ENCODE measurements at places on chromosomes 6 and 20.

DNA sequence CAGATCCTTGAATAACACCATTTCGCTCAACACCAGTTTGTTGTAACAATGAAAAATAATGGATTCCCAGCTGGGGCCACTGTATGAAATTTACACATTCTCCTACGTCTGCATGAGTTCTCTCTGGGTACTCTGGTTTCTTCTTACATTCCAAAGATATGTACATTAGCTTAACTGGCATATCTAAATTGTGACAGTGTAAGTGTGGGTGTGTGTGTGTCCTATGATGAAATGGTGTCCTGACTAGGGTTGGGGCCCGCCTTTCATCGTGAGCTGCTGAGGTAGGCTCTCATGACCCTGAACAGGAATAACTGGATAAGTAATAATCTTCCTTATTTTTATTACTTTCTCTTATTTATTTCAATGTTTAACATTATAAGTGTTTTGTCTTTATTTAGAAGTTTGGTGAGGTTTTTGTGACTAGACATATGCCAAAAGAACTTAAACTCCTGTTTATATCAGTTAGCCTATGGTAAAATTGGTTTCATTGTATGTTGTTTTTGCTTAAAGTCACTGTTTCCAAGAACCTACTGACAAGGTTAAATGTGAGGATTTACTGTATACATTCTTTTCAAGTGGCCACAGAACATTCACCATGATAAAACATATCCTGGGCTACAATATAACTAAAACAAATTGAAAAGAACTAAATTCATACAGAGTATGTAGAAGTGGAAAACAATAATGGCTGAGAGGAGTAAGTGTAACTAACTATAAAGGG, 42.4 kb downstream of the RBL1 start:
- no peak for DNase-seq

GRCh38 chr6:19906171-19906570, 69.0 kb downstream of the ID4 start:
- no peak for DNase-seq

DNA sequence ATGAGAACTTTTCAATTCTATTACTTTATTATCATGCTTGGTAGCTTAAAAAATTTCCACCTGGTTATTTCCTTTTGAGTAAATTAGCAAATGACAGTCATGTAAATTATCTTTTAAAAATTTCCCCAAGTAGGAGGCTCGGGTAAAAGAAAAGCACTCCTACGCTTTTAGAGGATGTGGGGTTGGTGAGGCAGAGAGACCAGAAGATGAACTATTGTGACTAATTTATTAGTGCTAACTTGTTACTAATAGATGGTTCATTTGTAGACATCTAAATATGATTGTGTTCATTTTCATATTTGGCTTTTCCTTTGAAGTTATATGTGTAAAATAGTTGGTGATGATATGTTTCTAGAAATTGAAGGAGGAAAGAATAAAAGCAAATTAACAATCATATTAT, 27.0 kb downstream of the ZNF292 start:
- DNase-seq: no peak

- no peak for DNase-seq
Observed at GRCh38 chr20:47365023-47365764, 8.7 kb upstream of the ZMYND8 start.

- no peak for DNase-seq
Observed at GRCh38 chr6:40854592-40854991, 184.4 kb downstream of the UNC5CL start.

GRCh38 chr6:133590814-133591213, 298.1 kb upstream of the TCF21 start:
- DNase-seq: no peak

DNA sequence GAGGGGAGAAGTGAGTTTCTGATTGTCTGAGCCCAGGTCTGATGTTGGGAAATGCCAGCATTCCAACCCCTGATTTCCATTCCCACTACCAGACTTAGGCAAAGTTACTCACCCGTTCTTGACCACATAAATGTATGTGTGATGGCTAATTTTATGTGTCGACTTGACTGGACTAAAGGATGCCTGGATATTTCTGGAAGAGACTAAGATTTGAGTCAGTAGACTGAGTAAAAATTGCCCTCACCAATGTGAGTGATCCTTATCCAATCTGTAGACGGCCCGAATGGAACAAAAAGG, 95.8 kb upstream of the TAB2 start:
- no peak for DNase-seq

- no peak for DNase-seq
Observed at GRCh38 chr6:44664716-44665115, 277.2 kb downstream of the CDC5L start.

GRCh38 chr6:144279484-144280150, 5.5 kb upstream of the UTRN start:
- DNase-seq: no peak

GRCh38 chr6:149483334-149483725, 1.5 kb downstream of the ZC3H12D start:
- no peak for DNase-seq

- no peak for DNase-seq
Observed at GRCh38 chr6:103522045-103522444, 1337.7 kb downstream of the HACE1 start.

DNA sequence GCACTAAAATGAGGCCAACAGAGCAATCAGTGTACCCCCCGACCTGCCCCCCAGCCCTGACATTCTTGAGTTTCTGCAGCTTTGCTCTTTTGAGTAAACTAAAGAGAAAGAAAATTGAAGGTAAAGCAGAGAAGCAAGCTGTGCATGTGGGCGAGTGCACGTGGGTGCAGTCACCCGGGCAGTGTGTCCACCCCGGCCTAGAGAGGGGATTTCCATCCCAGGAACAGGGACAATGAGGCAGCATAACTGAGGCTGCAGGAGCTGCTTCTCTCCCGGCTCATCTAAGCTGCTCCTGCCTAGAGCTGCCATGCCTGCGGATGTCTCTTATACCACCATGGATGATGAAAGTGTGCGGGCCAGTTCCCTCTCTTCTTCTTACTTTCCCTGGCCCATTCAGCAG, 16.8 kb downstream of the CASS4 start:
- no peak for DNase-seq

- DNase-seq: no peak
Observed at GRCh38 chr20:52859156-52859876, 112.8 kb upstream of the TSHZ2 start.

DNA sequence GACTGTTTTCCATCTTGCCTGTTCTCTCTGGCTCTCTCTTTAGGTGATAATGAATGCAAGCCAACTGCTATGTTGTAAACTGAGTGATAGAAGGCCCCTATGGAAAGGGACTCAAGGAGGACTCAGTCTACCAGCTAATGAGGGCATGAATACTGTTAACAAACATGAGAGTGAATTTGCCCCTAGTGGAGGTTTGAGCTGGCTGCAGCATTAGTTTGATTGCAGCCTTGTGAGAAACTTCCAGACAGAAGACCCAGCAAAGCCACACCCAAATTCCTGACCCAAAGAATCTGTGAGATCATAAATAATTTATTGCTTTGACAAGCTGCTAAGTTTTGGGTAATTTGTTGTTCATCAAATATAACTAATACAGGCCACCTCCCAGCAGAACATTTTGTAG, 50.0 kb upstream of the PLCB1 start:
- DNase-seq: no peak

GRCh38 chr6:13624871-13625288, 9.7 kb downstream of the NOL7 start:
- no peak for DNase-seq

- no peak for DNase-seq
Observed at GRCh38 chr6:135606392-135606791, 108.9 kb upstream of the AHI1 start.

GRCh38 chr6:12060780-12061609, 48.9 kb downstream of the HIVEP1 start:
- DNase-seq: peak; percentile 80

DNA sequence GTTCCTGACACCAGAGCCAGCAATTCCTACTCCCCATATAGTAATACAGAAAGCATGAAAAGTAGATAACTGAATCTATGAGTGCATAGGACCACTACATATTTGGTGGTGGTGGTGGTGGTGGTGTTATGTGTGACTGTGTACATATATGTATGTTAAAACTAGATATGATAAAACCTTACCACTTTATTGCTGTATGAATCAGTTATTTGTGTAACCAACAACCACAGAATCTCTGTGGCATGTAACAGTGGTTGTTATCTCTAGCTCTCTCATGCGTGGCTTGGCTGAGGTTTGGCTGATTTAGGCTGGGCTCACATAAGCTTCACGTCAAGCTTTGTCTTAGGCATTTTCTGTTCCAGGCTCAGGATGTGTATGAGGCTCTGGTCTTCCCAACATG, 55.7 kb downstream of the PLCB1 start:
- no peak for DNase-seq

DNA sequence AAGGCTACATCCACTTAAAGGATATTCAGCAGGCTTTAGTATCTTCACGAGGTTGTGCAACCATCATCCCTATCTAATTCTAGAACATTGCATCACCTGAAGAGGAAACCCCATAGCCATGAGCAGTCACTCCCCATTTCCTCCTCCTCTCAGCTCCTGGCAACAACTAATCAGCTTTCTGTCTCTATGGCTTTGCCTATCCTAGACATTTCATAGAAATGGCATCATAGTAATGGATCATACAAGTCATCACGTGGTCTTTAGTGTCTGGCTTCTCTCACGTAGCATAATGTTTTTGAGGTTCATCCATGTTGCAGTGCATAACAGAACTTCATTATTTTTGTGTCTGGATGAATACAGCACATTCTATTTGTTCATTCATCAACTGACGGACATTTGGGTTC, 20.5 kb downstream of the SNAI1 start:
- DNase-seq: no peak

DNA sequence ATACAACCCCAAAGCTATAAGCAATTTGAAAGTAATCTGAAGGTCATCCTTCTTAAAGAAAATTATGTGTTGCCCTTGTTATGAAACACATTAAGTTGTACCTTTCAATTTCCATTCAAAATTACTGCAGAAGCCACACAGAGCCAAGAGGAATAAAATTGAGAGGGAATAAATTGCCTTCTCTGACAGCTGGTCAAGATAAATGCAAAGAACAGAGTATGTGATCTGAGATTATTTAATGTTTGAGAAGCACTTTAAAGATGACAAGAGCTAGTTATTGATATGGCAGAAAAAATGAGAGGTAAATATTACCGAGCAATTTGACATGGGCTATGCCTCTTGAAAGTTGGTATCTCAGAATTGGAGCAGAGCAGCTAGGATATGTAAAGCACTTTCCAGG, 61.6 kb downstream of the TRDN start:
- no peak for DNase-seq

- DNase-seq: no peak
Observed at GRCh38 chr20:14481863-14482262, 144.5 kb upstream of the FLRT3 start.

GRCh38 chr20:14235355-14235754, 102.1 kb downstream of the FLRT3 start:
- no peak for DNase-seq

DNA sequence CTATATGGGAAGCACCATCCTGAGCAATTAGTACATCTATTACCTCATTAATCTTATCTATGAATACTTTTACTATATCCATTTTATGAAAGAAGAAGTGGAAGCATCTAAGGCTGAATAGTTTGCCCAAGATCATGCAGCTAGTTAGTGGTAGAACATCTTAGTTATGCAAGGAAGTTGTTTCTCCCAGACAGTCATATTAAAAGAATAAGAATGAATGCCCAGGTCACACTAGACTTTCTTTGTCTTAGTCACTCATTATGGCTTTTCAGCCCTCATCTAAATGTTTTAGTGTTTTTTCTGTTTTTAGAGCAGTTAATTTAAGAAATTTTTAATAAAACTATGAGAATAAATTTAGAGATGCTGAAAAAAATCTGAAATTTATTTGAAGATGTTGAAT, 517.5 kb downstream of the CDKAL1 start:
- no peak for DNase-seq

DNA sequence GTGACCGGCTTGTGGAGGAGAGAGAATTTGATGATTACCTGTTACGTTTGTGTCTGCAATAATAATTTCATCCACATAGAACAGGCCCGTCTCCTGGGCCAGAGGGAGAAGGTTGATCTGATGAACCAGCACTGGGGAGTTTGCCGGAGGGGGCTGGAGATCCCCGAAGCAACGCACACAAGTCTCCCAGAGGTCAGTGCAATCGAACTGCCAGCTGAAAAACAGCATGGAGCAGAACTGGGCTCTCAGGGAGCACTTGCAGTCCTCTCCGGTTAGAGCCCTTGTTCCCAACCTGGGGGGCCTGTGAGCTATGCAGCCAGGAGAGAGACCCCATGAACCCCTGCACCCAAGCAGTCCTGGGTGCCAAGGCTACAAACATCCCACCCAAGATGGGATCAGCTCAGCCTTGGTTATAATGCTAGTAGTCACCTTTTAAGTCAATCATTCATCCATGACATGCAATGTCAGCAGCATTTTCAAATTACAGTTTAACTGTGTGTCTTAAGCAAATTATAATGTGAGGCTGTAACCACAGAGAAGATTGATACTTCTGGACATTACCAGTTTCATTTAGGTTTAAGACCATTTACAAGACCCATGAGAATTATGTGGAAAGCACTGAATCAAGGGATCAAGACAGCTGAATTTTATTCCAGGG, 34.2 kb downstream of the PKHD1 start:
- no peak for DNase-seq

- no peak for DNase-seq
Observed at GRCh38 chr6:133187657-133188453, 53.3 kb upstream of the EYA4 start.

- DNase-seq: no peak
Observed at GRCh38 chr6:20698675-20699074, 164.4 kb downstream of the CDKAL1 start.

DNA sequence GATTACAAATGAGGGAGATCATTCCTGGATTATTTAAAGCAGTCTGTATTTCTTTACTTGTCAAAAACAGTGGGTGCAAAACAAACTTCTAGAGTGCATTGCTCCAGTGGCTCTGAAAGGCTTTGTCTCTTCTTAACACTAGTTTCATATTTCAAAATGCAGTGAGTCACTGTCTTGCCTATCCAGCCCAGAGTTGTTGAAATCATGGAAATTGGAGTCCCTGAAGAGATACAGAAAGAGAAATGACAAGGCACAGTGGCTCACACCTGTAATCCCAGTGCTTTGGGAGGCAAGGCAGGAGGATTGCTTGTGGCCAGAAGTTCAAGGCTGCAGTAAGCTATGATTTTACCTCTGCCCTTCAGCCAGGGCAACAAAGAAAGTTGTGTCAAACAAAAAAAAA, 11.3 kb downstream of the SLC2A12 start:
- no peak for DNase-seq

GRCh38 chr6:121767211-121767610, 331.8 kb downstream of the GJA1 start:
- no peak for DNase-seq

DNA sequence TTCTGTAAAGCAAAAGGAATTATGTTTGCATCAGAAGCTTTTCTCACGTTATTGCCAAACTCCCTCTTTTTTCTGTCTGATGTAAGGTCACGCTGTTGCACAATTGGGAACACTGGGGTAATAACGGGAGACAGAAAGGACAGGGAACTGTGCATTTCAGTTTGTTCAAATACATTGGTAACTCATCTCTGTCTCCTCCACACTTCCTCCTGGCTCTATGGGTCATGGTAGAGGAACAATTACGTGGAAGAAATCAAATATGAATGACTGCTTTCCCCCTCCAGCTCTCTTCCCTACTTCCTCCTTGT, 132.2 kb upstream of the TNFAIP3 start:
- no peak for DNase-seq
